Mucosa of gallbladder (tissue), 1 donor: ENCODE measurements at places on chromosomes 5 and 9. TPM values are rescaled to one million over a fixed set of nuclear protein-coding genes. Genes with fewer than 3 reads are reported as not detected.

Gene GFPT2
- 9.4 TPM for total RNA-seq

Gene CCL27
- total RNA-seq, result not detected

Gene FAM120AOS
- total RNA-seq, result 51.1 TPM

Gene NIM1K
- total RNA-seq, result 0.26 TPM

Gene PHF24
- 0.29 TPM for total RNA-seq

Gene C8G
- 110 TPM for total RNA-seq

Gene OTULINL
- total RNA-seq, result 9.9 TPM

Gene ADAMTS16
- 0.78 TPM for total RNA-seq

Gene ABLIM3
- total RNA-seq, result 15.1 TPM

Gene DMAC1
- 48.5 TPM for total RNA-seq

Gene GOLPH3
- 154 TPM for total RNA-seq

Gene ITGA1
- total RNA-seq, result 67.1 TPM

Gene IFNA14
- not detected for total RNA-seq
